Activated T-helper 2 cell treated with anti-CD3 and anti-CD28 coated beads, Interferon-gamma antibody, Interleukin-2, Interleukin-4, amounts not matched to agents 10 μg/mL and 5 μg/mL and 100 μg/mL, durations not matched to agents 14 hours and 24 hours and 36 hours (primary cell): ENCODE measurements at places on chromosomes 3 and 15. TPM values are rescaled to one million over a fixed set of nuclear protein-coding genes. Genes with fewer than 3 reads are reported as not detected.

The LINGO1 gene
- not detected in 2 replicates for total RNA-seq

The HAPLN3 gene
- 68.1 and 71.4 TPM in 2 replicates for total RNA-seq

The EFCC1 gene
- total RNA-seq = 0.11 and 0.32 TPM in 2 replicates

The BCL6 gene
- 12.0 and 16.5 TPM in 2 replicates for total RNA-seq

The STRA6 gene
- not detected in 2 replicates for total RNA-seq

The ARHGEF3 gene
- 38.3 and 38.6 TPM in 2 replicates for total RNA-seq

The RPN1 gene
- 212 and 217 TPM in 2 replicates for total RNA-seq

The SEMA7A gene
- 45.9 and 50.3 TPM in 2 replicates for total RNA-seq

- DNase-seq = no peak
- no peaks in the 10 kb centered on the region for H3K4me1 ChIP-seq
- H3K27ac ChIP-seq = no peak overlapping the region
- H3K27me3 ChIP-seq = no peaks in the 10 kb centered on the region
These were observed 12.6 kb downstream of the ACOX2 start for GRCh38 chr3:58524326-58524888.

DNA sequence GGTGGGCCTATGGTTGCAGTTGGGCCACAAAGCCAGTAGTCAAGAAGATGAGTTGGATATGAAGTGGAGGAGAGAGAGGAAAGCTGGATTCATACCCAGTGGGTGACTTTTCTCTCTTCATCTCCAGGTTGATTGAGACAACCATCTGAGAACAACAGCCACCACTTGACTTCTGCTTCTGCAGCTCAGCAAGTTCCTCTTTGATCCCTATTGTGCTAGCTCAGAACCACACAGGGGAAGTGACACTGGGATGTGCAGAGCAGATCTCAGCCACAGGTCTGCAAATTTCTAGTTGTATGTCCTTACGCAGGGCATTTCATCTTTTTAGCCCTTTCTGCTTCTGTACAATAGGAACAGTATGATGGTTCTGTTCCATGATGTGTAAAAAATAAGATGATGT, 459.2 kb upstream of the ARRDC4 start:
- H3K4me1 ChIP-seq = no peaks in the 10 kb centered on the region
- H3K27ac ChIP-seq = no peak overlapping the region
- no peak for DNase-seq
- no peaks in the 10 kb centered on the region for H3K27me3 ChIP-seq
- no peaks in the 10 kb centered on the region for H3K36me3 ChIP-seq

- H3K36me3 ChIP-seq = no peaks in the 10 kb centered on the region
- no peak for DNase-seq
- no peaks in the 10 kb centered on the region for H3K27me3 ChIP-seq
- H3K4me3 ChIP-seq = no peak overlapping the region
- no peaks in the 10 kb centered on the region for H3K4me1 ChIP-seq
These were observed 148.0 kb upstream of the LRTM1 start for GRCh38 chr3:55075846-55076245.

GRCh38 chr3:66041116-66041515, 2.4 kb upstream of the MAGI1 start:
- peaks cover 10% of the 10 kb centered on the region for H3K4me1 ChIP-seq
- DNase-seq = no peak
- H3K4me3 ChIP-seq = no peak overlapping the region
- no peaks in the 10 kb centered on the region for H3K36me3 ChIP-seq
- peaks cover 58% of the 10 kb centered on the region for H3K27me3 ChIP-seq

DNA sequence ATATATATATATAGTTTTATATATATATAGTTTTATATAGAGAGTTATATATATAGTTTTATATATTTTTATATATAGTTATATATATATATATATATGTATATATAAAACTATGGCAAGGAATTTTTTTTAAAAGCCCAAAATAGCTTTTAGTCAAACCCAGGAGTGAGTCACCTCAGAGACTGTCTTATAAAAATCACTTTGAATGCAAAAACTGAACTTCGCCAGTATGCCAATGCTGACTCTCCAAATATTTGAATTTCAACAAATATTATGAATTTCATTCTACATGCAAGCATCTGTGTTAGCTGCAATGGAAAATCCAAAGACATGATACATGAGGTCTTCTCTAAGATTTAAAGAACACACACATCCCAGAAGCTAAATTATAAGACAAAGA, 132.8 kb upstream of the NR2F2 start:
- no peaks in the 10 kb centered on the region for H3K27me3 ChIP-seq
- H3K27ac ChIP-seq = no peak overlapping the region
- no peaks in the 10 kb centered on the region for H3K4me1 ChIP-seq
- no peak overlapping the region for H3K4me3 ChIP-seq
- H3K36me3 ChIP-seq = no peaks in the 10 kb centered on the region

DNA sequence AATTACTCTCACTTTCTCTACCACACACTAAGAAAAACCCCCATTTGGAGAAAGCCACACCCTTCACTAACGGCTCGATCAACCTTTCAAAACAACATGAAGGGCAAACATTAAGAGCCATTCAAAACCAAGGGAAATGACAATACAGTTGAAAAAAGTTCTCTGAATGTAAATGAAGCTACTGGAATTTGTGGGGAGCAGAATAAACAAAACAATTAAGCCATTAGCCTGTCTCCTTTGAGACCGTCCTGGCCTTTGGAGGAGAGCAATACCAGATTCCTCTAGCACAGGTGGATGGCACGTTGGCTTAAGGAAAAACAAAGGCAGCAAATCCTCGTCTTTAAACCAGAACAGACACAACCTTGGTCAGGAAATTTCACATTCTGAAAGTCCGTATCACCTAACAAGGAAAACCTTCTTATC, 18.7 kb downstream of the MYO1E start:
- H3K36me3 ChIP-seq = peaks cover 18% of the 10 kb centered on the region
- no peak overlapping the region for H3K4me3 ChIP-seq
- peak overlapping the region; percentile 20 for H3K27ac ChIP-seq
- DNase-seq = no peak
- H3K27me3 ChIP-seq = peaks cover 18% of the 10 kb centered on the region

GRCh38 chr3:32831062-32831461, 13.3 kb downstream of the TRIM71 start:
- no peaks in the 10 kb centered on the region for H3K36me3 ChIP-seq
- no peaks in the 10 kb centered on the region for H3K4me1 ChIP-seq
- H3K27me3 ChIP-seq = peaks cover 31% of the 10 kb centered on the region
- H3K27ac ChIP-seq = no peak overlapping the region
- DNase-seq = no peak
- no peak overlapping the region for H3K4me3 ChIP-seq

- H3K4me1 ChIP-seq = no peaks in the 10 kb centered on the region
- H3K4me3 ChIP-seq = no peak overlapping the region
- H3K36me3 ChIP-seq = no peaks in the 10 kb centered on the region
These were observed 437.0 kb upstream of the KCNMB2 start for GRCh38 chr3:178099274-178099673.

- no peaks in the 10 kb centered on the region for H3K4me1 ChIP-seq
- H3K27ac ChIP-seq = no peak overlapping the region
- peaks cover 1% of the 10 kb centered on the region for H3K27me3 ChIP-seq
These were observed 21.8 kb downstream of the RASGRF1 start for GRCh38 chr15:79068790-79069189.

DNA sequence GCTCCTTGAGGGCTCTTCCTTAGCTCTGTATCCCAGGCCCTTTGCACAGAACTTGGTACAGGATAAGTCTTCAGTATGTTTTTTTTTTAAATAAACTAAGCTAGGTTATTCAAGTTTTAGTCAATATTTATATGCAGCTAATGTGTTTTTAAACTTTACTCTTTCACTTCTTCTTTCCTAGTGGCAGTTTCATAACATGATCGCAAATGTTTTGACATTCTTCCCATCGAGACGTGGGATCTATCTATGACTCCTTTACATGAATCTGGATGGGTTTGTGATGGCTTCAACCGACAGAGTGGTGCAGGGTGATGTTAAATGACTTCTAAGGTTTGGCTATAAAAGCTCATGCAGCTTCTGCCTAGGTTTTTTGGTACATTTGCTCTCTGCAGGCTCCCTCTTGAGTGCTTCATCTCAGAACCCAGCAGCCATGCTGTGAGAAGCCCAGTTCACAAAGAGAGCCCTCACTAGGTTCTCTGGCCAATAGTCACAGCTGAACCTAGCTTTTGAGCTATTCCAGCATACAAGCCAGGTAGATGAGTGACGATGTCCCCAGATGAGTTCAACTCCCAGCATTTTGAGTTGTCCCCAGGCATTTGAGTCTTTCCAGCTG, 13.5 kb upstream of the MECOM start:
- H3K4me1 ChIP-seq = no peaks in the 10 kb centered on the region
- DNase-seq = no peak
- no peak overlapping the region for H3K27ac ChIP-seq
- no peak overlapping the region for H3K4me3 ChIP-seq
